ENCODE measurements at places on chromosomes 1 and 21.

DNA sequence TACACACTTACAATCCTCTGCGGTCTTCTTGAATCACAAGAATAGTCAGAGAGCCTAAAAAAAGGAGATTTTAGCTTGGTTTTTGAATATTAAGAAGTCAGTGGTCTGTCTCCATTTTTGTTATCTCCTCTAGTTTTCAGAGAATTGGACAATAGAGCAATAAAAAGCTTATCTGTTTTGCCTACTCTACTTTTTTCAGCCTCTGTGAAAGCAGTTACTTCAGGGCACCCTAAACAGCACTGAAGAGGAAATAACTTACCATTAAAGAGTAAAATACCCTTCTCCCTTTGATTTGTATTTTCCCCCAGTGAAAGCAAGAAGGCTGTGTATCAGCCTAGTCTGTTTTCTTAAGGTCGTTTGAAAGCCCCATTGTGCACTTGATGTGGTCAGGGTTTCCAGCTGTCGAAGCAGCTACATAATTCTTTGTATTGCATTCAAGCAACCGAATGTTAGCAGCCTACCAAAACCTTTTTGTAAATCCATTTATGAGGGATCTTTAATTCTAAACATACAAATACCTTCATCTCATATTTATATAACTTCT is 1.0 kb downstream of the NTMT2 start:
- no peak for DNase-seq

GRCh38 chr1:200916152-200916551 is 21.5 kb downstream of the INAVA start:
- no peak for DNase-seq

DNA sequence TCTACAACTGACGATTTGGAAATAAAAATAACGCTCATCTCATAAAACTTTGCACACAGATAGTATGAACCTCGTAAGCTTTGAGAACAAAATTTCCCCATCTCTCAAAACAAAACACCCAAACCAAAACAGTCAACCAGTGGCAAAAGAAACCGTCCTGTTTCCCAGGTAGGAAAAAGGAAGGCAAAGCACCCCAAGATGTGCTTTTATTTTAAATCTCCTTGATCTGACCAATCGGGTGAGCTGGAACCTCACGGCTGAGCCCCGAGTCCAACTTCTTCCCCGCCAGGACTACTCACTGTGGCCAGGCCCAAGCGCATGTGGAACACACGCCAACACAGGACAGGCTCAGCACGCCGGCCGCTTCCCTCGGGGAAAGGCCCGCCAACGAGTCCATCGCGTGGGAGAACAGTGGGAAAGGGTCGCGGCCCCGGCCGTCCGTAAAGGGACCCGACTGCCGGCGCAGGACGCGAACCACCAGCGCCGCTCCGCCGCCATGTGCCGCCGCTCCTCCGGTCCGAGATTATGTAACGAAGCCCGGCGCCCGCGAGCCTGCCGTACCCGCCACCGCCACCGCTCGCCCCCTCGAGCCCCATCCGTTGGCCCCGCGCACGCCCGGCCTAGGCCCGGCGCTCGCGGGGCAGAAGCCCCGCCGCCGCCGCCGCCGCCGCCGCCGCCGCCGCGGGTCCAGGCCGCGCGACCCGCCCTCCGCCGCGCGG is 759 bp downstream of the AHCTF1 start:
- no peak for DNase-seq

DNA sequence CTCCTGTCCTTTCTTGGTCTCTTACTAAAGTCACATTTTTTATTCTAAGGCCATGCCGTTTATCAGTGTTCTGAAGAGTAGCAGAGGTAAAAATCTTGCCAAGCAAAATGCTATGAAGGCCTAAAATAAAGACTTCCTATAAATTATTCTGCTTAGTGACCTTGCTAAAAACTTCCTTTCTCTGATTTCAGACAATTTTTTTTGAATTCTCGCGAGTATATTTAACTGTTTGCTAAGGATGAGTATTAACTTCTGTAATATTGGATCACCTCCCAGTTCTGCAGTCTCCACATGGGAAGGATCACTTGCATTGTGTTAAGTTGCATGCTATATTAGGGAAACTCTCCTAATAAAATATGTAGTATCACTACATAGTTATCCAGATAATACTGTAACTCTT is 123.4 kb upstream of the SNX7 start:
- DNase-seq = no peak

- DNase-seq = no peak
Observed at GRCh38 chr1:62876535-62876934, 92.6 kb downstream of the ATG4C start.

- no peak for DNase-seq
Observed at GRCh38 chr1:46254668-46255067, 7.1 kb downstream of the RAD54L start.

DNA sequence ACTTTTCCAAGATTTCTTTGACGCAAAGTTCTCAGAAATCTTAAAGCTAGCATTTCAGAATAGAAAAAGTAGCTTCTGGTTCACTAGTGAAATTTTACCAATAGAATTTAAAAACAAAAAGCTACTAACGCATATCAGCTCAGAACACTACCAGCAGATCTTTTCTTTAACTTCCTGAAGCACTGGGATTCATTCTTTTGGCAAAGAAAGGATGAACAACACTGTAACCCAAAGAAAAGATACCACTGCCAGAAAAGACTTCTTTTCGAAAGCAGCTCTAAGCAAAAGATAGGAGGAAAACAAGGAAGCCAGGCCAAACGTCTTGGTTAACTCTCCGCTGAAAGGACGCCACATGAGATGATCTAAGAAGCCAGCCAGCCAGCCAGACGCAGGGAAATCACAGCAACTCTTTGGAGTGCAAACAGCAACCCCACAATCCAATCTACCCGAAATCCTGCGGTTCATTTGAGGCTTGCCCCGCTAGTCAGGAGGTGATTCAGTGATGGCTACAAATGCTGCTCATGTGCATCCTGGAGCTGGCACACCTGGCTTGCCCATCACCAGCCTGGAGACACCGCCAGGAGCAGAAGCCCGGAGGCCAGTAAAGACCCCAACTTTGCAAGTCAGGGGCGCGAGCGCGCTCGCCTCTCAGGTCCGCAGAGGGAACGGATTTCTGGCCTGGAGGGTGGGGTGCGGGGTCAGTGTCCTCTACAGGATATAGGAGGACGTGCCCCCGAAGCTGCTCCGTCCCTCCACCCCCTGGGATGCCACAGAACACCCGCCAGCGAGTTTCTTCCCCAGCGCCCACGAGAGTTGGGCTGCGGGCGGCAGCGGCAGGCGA is 812 bp downstream of the NBPF1 start:
- DNase-seq = no peak

DNA sequence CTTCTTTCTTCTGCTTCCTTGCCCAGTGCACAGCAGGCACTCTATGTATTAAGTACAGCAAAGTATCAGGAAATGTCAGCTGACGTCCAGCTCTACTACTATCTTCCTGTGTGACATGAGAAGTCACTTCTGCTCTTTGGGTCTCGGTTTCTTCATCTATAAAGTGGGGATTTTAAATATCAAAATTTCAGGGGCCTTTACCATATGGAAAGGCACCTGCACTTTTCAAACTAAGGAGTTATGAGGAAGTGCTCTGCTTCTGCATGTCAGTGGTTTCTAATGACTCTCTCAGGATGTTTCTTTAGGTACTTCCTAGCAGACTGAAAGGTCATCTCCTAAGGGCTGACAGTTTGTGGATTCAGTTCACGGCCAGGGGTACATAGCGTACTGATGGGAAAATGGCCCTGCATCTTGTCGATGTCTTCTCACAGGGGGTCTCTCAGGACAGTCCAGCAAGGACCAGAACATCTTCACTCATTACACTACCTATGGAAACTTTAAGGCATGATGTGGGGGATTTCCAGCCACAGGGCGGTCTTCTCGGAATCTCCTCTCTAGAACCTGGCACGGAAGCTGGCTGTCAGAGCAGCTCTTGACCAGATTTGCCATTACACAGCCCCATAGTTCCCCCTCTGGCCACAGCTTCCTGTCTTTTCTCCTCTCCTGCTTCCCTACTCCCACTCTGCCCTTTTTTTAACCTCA is 42.0 kb upstream of the MTF1 start:
- DNase-seq = no peak

DNA sequence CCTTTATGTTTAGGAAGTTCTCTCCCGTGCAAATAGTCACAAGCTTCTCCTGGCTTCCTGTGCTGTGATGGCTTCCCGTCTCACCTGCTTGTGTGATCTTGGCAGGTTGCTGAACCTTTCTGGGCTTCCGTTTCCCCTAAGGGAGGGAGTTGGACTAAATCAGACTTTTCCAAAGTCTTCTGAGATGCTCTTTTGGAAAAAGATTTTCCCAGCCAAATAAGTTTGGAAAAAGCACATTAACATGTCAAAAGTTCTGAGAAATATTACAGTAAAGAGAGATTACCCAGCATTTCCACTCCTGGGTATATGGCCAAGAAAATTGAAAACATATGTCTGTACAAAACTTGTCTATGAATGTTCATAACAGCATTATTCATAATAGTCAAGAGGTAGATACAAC is 36.0 kb upstream of the TENT5C start:
- no peak for DNase-seq

GRCh38 chr1:10432910-10433700 is 2.9 kb downstream of the CENPS start:
- no peak for DNase-seq

GRCh38 chr1:228000416-228000815 is 6.4 kb upstream of the WNT3A start:
- DNase-seq = no peak

DNA sequence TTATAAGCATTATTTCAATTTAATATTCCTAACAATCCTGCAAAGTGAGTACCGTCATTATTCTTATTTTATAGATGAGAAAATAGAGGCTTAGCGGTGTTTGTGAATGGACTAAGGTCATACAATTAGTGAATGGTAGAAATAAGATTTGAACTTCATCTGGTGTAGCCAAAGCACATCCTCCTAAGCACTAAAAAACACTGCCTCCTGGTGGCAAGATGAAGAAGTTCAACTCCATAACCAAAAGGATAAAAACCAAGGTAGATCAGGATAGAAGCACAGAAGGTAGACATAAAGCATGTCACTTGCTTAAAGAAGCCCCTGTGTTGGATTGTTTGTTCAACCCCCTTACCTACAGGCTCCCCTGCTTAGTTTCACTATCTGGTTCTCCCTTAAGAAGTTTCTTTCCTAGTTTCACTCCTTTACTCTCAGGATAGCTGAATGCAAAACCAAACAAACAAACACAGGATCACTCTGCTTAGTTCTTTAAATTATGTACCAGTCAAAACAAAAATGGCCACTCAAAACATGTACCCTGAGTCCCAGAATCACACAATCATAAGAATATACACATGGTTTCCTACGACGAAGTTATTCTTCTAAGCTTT is 12.7 kb upstream of the AIM2 start:
- no peak for DNase-seq

- no peak for DNase-seq
Observed at GRCh38 chr21:29305068-29305467, 6.3 kb downstream of the BACH1 start.

DNA sequence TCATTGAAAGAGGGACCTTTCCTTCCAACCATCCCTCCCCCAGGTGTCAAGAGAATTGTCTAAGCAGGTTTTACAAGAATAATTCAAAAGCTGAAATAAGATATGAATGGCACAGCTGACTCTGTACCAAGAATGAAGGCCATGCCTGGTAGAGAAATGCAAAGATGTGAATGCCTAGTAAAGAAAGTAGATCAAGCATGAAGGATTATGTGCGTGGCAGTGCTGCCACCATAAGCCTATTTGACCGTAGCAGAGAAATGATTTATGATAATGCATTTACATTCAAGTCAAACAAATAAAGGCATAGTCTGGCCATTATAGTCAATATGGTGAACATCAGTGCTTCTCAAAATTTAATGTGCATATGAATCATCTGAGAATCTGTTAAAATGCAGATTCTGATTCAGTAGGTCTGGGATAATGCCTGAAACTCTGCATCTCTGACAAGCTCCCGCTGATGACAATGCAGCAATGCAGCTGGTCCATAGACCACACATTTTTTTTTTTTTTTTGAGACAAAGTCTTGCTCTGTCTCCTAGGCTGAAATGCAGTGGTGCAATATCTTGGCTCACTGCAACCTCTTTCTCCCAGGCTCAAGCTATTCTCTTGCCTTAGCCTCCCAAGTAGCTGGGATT is 16.6 kb upstream of the CLCA4 start:
- peak; percentile 69 for DNase-seq

- DNase-seq = no peak
Observed at GRCh38 chr1:2044510-2045319, 5.5 kb upstream of the PRKCZ start.

GRCh38 chr21:15645830-15646229 is 84.0 kb upstream of the USP25 start:
- no peak for DNase-seq

DNA sequence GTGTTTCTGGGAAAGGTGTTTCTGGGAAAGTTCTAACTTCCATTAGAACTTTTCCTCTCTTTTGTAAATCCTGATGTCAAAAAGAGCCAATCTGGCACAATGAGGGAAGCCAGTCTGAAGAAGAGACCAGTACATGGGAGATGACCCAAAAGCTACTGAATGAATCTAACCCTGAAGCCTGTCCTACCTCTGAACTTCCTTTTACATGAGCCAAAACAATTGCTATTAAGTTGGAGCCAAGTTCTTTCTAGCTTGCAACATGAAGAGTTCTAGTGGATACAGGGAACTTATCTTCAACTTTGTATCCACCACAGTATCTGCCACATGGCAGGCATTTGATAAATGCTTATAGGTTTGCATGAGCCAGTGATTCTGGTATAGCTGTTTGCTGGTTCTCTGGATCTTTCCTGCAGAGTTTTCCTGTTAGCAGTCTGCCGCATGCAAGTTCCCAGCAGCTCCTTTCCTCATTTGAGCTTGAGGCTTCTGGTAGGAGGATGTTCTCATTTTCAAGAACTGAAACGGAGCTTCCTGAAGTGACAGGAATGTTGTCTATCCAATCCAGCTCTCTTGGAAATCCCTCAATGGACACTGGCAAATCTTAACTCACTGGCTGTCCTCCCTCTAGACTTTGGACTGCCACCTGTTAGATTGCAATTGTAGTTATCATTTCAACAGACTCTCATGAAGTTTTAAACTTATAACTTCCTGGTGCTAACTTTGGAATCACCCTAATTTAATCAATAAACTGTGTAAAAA is 73.1 kb upstream of the LPGAT1 start:
- no peak for DNase-seq

DNA sequence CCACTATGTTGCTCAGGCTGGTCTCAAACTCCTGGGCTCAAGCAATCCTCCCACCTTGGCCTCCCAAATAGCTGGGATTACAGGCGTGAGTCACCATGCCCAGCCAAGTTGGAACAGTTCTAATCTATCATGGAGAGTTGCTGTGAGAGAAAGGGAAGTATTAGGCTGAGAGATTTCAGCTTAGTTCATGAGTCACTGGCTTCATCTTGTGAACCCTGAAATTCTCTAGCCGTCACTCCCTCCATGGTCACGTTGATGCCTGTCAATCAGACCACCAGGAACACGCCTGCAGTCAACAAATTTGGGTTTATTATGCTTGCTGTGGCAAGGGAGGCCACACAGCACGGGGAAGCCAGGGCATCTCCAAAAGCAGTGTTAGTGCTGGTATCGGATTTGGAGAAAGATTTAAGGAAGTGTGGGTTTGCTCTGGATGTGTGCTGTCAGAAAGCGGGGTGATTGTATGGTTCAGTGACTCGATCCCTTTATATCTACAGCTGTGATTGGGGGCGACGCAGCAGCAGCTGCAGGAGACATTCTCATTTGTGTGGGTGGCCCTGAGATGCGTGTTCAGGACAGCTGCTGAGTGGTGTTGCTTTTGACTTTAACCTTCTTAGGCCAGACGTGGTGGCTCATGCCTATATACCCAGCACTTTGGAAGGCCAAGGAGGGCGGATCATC is 18.7 kb downstream of the UQCRHL start:
- no peak for DNase-seq

Data from NCI-H187 treated with DMSO at 0.1 percent for 48 hours (cell line).